ENCODE measurements at places on chromosomes 3 and 15.
A peak's percentile ranks its signal among the peaks of the same experiment; 100 is the strongest.

DNA sequence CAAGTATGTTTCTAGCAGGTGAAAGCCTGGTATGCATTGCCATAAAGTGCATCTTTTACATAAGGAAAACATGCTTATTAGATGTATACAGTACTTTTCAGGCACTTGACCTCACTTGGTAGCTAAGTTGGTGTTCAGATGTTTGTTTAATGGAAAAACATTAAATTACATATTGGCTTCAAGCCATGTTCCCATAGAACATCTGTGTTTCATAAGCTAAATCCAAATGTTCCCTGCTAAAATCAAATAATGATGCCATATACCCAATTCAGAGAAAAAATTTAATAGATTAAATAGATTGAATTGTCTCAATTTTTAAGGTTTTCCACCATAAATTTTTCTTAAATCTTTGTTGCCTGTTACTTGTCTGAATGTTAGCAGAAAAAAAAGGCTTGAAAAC, 19.1 kb upstream of the RPL22L1 start:
- DNase-seq = no peak

DNA sequence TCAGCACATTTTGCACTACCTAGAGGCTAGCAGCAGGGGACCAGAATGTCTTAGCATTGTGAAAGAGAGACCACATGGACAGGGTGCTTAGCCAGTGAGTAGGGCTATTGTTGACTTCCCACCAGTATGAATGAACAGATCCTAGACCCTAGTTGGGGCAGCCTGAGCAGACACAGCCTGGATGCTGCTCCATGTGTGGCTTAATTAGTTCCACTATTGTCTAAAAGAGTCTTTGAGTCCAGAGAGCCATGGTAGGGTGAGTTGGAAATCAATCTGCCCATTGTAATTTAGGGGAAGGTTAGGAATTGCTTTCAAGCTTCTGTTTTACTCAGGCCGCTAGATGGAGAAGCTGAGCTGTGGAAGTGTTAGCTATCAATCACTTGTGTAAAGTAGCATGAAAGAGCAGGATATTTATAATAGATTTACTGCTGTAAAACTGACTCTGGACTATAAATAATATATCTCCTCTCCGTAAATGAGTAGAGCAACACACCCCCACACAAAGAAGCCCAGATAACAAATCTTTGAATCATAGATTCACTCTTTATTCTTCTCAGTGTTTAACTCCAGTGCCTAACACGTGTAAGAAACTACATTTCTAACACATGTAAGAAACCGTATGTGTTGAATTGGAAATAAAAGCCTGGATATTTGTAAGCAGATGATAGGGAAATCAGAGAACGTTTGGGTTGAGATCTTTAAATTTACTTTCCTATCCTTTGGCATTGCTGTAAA, 4.1 kb upstream of the GCSAM start:
- peak; percentile 38 for DNase-seq

DNA sequence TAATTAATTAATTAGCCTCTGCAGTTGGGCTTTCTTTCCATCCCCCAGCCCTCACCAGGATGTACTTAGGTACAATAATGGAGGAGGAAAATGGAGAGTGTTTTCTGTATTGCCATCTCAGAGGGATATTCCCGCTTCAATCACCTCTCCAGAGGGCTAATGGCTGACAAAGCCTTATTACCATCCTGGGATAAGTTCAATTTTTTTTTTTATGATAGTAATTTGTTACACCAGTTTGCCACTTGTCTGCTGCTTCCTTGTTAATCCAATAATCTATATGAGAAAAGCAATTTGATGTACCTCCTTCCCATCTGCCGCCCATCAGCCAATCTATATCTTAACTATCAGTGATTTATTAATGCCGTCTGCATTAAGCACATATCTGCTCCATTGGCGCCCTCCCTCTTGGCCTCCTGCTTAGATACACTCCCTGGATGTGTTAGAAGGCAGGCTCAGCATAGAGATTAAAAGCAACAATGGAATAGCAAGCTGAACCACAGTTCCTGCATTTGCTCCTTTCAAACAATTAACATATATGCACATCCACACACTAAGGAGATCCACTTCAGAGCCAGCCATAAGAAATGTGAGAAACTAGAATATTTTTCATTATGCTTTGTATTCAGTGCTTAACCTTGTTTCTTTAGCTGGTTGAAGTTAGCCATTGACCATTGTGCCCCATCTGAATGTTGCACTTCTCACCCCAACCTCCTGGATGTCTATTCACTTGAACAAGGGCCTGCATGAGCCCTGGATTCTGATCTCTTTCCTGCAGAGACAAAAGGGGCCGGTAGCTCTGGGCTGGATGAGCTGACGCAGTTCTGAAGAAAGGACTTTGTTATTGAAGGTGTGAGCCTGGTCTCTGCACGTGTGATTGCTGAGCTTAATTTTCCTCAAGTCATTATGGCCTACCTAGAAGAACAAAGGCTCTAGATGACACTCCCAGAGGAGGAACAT, 237.3 kb upstream of the GAP43 start:
- DNase-seq = no peak

DNA sequence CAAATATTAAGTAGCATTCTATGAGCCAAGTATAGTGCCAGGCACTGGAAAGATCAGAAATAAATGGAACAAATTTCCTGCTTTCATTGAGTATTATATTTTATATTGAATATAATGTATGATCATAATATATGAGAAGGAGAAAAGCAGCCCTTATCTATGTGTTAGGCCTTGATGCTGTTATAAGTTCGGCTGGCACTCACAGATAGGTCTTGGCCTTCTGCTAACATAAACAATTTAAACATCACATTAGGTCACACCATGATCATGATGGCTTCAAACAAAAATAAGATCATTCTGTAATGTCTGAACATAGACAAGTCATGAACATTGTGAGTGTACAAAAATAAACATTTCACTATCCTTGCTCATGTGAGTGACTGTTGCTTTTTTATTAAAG, 584.0 kb upstream of the ZNF385D start:
- no peak for DNase-seq

DNA sequence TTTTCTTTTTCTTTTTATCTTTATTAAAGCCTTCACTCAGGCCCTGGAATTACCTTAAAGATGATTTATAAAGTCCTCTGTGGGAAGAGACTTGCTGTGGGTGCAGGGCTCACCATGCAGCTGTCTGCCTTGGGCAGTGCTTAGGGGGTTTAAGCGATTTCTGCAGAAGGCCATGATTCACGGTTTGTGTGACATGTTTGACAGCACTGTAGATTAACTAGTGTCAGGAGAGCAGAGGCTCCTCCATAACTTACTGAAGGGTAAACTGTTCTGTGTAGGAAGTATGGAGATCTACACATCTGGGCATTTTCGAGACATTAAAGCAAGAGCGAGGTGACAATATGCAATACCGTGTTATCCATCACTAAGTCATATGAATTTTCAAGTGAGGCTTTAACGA, 137.7 kb downstream of the LRIG1 start:
- peak; percentile 7 for DNase-seq

DNA sequence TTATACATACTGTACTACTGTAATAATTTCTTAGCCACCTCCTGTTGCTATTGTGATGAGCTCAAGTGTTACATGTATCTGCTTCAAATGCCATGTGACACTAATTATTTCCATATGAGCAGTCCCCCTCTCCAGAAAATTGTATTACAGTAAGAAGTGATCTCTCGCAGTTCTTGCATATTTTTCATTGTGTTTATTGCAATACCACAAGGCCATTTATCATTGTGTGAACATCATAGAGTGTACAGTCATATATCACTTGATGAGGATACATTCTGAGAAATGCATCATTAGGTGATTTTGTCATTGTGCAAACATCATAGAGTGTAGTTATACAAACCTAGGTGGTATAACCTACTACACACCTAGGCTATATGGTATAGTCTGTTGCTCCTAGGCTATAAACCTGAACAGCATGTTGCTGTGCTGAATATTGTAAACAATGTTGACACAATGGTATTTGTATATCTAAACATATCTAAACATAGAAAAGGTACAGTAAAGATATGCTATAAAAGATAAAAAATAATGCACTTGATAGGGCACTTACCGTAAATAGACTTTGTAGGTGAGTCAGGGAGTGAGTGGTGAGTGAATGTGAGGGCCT, 189.6 kb upstream of the MLF1 start:
- DNase-seq = peak; percentile 67

Data from fibroblast of skin of right biceps (primary cell).